ENCODE measurements at places on chromosomes 3 and 15. TPM values are rescaled to one million over a fixed set of nuclear protein-coding genes. Genes with fewer than 3 reads are reported as not detected.

WDR72 gene
- total RNA-seq: not detected

CLSTN2 gene
- not detected for total RNA-seq

APOD gene
- total RNA-seq: 0.55 TPM

DNA sequence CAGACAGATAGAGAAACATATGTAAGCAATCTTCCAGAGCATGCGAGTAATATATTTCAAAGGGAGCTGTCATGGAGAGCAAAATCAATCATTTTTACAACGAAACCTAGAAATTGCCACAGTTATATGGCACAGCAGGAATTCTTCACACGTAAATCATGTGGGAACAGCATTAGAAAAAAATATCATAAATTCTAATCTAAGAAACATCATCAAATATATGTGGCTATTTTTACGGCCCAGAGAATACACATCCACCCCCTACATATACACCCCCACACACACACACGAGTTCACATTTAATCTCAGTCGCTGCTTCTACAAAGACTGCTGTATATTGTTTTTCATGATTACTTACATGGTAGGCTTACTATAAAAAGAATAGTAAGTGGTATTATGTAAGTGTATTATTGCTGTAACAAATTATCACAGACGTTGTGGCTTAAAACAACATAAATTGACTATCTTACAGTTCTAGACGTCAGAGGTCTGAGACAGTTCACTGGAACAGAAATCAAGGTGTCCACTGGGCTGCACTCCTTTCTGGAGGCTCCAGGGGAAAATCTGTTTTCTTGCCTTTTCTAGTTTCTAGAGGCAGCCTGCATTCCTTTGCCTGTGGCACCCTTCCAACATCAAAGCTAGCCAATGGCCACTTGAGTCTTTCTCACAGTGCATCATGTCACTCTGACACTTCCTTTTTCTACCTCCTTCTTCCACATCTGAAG, 363.3 kb downstream of the ULK4 start:
- no peak overlapping the region for H3K27ac ChIP-seq
- DNase-seq: no peak
- no peaks in the 10 kb centered on the region for H3K36me3 ChIP-seq
- no peak overlapping the region for H3K4me3 ChIP-seq
- H3K27me3 ChIP-seq: no peaks in the 10 kb centered on the region

DNA sequence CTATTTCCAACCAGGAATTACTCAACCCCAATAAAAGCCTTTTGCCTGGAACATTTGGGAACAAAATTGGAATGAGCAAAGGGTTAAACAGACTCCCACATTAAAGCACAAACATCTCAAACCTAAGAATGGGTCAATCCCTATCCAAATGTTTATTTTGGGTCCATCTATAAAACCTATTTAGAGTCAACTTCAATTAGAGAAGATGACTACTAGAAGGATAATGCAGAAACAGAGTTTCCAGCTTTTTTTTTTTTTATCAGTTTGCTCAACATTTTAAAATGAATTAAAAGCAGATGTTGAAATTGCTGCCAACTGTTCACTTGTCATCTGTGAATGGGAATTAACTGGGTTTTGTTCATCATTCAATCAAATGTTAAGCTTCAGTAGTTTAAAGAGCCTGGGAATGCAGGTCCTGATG, 4.1 kb upstream of the TBC1D23 start:
- no peak overlapping the region for H3K27ac ChIP-seq
- H3K4me1 ChIP-seq: peaks cover 13% of the 10 kb centered on the region
- no peak overlapping the region for H3K4me3 ChIP-seq
- H3K27me3 ChIP-seq: no peaks in the 10 kb centered on the region
- no peaks in the 10 kb centered on the region for H3K36me3 ChIP-seq

- DNase-seq: no peak
- no peaks in the 10 kb centered on the region for H3K27me3 ChIP-seq
- H3K27ac ChIP-seq: no peak overlapping the region
- H3K36me3 ChIP-seq: peaks cover 6% of the 10 kb centered on the region
- H3K4me1 ChIP-seq: no peaks in the 10 kb centered on the region
- no peak overlapping the region for H3K4me3 ChIP-seq
Measured at GRCh38 chr3:134527037-134527436, 41.2 kb downstream of the CEP63 start.

- H3K27ac ChIP-seq: no peak overlapping the region
- H3K4me1 ChIP-seq: peaks cover 4% of the 10 kb centered on the region
- H3K27me3 ChIP-seq: no peaks in the 10 kb centered on the region
- no peaks in the 10 kb centered on the region for H3K36me3 ChIP-seq
- no peak for DNase-seq
- no peak overlapping the region for H3K4me3 ChIP-seq
Measured at GRCh38 chr15:78244893-78245292, 10.5 kb upstream of the ACSBG1 start.

DNA sequence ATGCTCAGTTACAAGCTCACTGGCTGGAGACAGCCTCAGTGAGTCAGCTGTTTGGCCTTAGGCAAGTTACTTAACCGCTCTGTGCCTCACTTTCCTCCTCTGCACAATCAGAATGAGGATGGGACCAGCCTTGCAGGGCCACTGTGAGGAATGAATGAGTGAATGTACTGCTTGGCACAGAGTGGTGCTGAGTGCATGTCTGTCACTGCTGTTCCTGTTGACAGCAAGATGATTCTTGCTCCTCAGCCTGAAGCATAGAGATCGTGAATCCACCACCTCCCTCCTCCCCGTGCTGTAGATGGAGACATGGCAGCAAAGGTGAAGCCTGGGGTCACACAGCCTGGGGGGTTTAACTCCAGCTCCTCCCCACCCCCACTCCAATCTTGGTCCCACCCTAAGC, 14.6 kb upstream of the GRIP2 start:
- H3K36me3 ChIP-seq: no peaks in the 10 kb centered on the region
- no peak overlapping the region for H3K4me3 ChIP-seq
- H3K27ac ChIP-seq: no peak overlapping the region
- no peaks in the 10 kb centered on the region for H3K4me1 ChIP-seq
- DNase-seq: no peak

GRCh38 chr3:46132565-46132964, 75.5 kb downstream of the CCR1 start:
- H3K4me1 ChIP-seq: peaks cover 4% of the 10 kb centered on the region
- H3K4me3 ChIP-seq: no peak overlapping the region
- H3K36me3 ChIP-seq: no peaks in the 10 kb centered on the region
- no peak for DNase-seq
- no peak overlapping the region for H3K27ac ChIP-seq

DNA sequence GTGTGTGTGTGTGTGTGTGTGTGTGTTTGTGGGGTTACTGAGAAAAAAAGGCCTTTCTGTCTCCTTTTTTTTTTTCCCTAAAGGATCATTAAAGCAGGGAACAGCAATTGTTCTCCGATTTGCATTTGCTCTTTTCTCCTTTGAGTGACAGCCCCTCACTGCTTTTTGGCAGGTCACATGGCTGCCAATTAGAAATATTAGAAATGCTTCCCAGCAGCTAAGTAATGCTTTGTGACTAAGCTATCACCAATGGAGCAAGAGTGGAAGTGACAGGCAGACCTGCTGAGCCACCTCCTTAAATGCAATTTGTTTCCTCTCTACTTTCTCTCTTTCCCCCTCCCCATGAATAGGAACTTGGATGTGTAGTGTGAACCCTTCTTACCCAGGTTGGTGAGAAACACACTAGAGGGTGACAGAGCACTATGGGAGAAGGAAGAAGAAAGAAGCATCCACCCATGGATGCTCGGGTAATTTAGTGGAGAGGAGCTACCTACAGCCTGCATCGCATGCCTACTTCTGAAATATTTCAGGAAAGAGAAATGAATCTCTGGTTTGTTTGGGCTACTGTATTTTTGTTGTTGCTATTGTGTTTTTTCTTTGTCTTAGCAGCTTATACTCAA, 165.2 kb upstream of the PDZRN3 start:
- no peak overlapping the region for H3K4me3 ChIP-seq
- DNase-seq: no peak
- no peaks in the 10 kb centered on the region for H3K4me1 ChIP-seq

DNA sequence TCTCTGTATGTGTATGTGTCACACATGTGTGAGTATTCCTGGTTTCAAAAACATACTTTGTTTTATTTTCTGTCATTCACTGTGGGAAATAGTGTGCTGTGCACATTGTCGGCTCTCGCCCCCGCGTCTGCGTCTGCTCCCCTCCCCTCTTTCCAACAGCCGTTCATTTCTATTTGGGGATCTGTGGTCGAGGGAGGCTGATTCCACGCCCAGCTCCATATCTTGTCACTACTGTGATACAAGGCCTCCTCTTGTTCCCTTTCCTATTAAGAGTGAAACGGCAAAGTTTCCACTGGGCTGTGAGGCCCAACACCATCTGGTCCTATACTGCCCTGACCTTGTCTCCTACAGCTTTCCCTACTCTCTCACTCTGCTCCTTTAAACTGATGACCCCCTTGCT, 172.5 kb upstream of the LRIG1 start:
- H3K4me1 ChIP-seq: no peaks in the 10 kb centered on the region
- no peak for DNase-seq
- H3K36me3 ChIP-seq: no peaks in the 10 kb centered on the region
- no peak overlapping the region for H3K4me3 ChIP-seq
- H3K27ac ChIP-seq: no peak overlapping the region
- H3K27me3 ChIP-seq: no peaks in the 10 kb centered on the region

DNA sequence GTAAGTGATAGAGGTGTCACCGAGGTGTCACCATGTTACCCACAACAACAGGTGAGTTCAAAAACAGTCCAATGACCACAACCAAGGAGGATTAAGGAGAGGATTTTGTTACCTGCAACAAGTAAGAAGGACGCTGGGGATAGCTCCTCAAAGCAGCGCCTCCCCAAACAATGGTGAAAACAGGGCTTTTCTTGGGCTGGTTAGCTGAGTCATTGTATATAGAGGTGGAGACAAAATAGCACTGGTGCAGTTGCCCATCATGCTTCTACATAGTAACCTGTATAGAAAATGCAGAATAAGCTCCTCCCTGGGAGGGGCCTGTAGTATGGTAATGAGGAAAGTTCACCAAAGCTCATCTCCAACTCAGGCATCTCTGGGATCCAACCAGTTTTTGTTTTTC, 116.9 kb upstream of the EIF1B start:
- DNase-seq: no peak
- H3K4me1 ChIP-seq: no peaks in the 10 kb centered on the region
- peaks cover 3% of the 10 kb centered on the region for H3K27me3 ChIP-seq
- H3K4me3 ChIP-seq: no peak overlapping the region
- no peak overlapping the region for H3K27ac ChIP-seq

DNA sequence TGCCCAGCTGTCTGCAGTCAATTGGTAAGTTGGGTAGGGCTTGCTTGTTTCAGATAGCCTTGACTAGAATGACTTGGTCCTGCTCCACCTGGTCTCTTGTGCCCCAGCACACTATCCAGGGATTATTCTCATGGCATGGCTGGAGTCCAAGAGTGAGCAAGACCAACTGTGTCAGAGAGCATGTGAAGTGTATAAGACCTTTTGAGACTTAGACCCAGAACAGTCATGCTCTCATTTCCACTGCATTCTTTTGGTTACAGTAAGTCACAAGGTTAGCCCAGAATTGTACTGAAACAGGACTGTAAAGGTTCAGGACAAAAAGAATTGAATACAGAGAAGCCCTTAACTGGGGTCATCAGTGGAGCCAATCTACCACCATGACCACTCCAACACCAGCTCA, 650.8 kb upstream of the ADAMTS9 start:
- no peak for DNase-seq
- no peaks in the 10 kb centered on the region for H3K36me3 ChIP-seq
- no peaks in the 10 kb centered on the region for H3K4me1 ChIP-seq
- no peak overlapping the region for H3K4me3 ChIP-seq
- no peak overlapping the region for H3K27ac ChIP-seq
- no peaks in the 10 kb centered on the region for H3K27me3 ChIP-seq

- H3K4me3 ChIP-seq: no peak overlapping the region
- H3K4me1 ChIP-seq: peaks cover 20% of the 10 kb centered on the region
- DNase-seq: no peak
- no peaks in the 10 kb centered on the region for H3K36me3 ChIP-seq
- peaks cover 55% of the 10 kb centered on the region for H3K27me3 ChIP-seq
Measured at GRCh38 chr3:126360714-126361060, 3.5 kb upstream of the KLF15 start.

DNA sequence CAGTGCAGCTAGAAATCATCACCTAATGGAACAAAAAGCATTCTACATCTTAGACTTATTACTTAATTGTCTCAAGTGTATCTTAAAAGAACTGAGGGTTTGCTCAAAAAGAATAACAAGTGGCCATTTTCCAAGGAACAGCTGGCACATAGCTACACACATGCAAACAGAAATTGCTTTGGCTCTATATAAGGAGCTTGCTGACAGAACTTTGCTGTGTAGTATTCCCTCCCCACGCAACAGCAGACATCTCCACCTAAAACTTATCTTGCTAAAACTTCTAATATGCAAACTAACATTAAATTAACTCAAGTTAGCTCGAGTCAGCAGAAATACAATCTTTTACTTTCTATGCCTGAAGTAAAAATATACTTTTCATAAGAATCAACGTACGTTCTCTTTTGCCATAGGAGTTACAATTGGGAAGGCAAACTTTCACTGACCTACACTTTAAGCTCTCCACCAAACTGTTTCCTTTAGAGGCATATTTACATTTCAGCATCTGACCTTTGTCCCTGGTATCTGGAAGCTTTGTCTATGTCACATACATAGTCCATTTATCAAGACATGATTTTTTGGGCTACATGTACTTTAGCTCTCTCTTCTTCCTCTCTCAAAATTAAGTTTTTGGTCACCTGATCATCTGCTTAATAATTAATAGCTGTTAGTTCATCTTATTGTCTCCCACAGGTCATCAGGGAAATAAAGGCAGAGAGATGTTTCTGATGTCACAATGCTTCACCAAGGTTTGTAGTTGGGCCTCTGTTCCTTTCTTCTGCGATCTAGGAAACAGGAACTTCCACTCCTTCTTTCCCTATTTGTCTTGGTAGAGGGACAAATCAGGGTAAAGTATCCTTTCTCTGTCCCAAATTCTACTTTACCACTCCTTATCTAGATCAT, 163.4 kb upstream of the AGTR1 start:
- H3K4me1 ChIP-seq: no peaks in the 10 kb centered on the region
- DNase-seq: no peak
- H3K27me3 ChIP-seq: no peaks in the 10 kb centered on the region
- H3K27ac ChIP-seq: no peak overlapping the region
- no peak overlapping the region for H3K4me3 ChIP-seq

GRCh38 chr3:148923592-148923991, 58.5 kb downstream of the CPA3 start:
- no peak overlapping the region for H3K27ac ChIP-seq
- H3K36me3 ChIP-seq: no peaks in the 10 kb centered on the region
- H3K4me1 ChIP-seq: no peaks in the 10 kb centered on the region

- H3K27me3 ChIP-seq: peaks cover 7% of the 10 kb centered on the region
- no peak overlapping the region for H3K27ac ChIP-seq
- DNase-seq: no peak
- no peaks in the 10 kb centered on the region for H3K4me1 ChIP-seq
- H3K36me3 ChIP-seq: no peaks in the 10 kb centered on the region
- no peak overlapping the region for H3K4me3 ChIP-seq
Measured at GRCh38 chr3:141724186-141724585, 13.9 kb upstream of the RNF7 start.

GRCh38 chr15:97962263-97962662, 1.8 kb downstream of the ARRDC4 start:
- peaks cover 10% of the 10 kb centered on the region for H3K4me1 ChIP-seq
- DNase-seq: no peak
- no peaks in the 10 kb centered on the region for H3K36me3 ChIP-seq
- H3K27ac ChIP-seq: no peak overlapping the region

- H3K27ac ChIP-seq: no peak overlapping the region
- H3K4me1 ChIP-seq: peaks cover 3% of the 10 kb centered on the region
- no peaks in the 10 kb centered on the region for H3K36me3 ChIP-seq
- no peaks in the 10 kb centered on the region for H3K27me3 ChIP-seq
- no peak for DNase-seq
Measured at GRCh38 chr3:150426292-150426691, 18.2 kb downstream of the TSC22D2 start.

GRCh38 chr3:46214751-46215352, 6.7 kb upstream of the CCR1 start:
- H3K27ac ChIP-seq: no peak overlapping the region
- H3K27me3 ChIP-seq: no peaks in the 10 kb centered on the region
- no peaks in the 10 kb centered on the region for H3K36me3 ChIP-seq
- DNase-seq: no peak
- H3K4me1 ChIP-seq: peaks cover 12% of the 10 kb centered on the region
- H3K4me3 ChIP-seq: no peak overlapping the region
